Hepatic stellate cell (primary cell): ENCODE measurements at places on chromosomes 5 and 9.

- no peak for DNase-seq
Observed at GRCh38 chr9:84439250-84439649, 98.7 kb upstream of the SLC28A3 start.

DNA sequence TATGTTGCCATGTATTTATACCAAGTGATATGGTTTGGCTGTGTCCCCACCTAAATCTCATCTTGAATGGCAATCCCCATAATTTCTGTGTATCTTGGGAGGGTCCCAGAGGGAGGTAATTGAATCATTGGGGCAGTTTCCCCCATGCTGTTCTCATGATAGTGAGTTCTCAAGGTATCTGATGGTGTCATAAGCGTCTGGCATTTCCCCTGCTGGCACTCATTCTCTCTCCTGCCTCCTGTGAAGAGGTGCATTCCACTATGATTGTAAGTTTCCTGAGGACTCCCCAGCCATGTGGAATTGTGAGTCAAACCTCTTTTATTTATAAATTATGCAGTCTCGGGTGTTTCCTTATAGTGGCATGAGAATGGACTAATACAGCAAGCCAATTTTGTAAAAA, 140.8 kb upstream of the ADAMTSL1 start:
- no peak for DNase-seq

GRCh38 chr5:172127581-172127980, 60.4 kb downstream of the STK10 start:
- DNase-seq, result no peak

- DNase-seq, result no peak
Observed at GRCh38 chr9:87567001-87567400, 69.3 kb downstream of the DAPK1 start.

GRCh38 chr5:169265888-169266287, 35.1 kb downstream of the SLIT3 start:
- no peak for DNase-seq

GRCh38 chr5:166401391-166401790, 1890.1 kb upstream of the WWC1 start:
- DNase-seq, result no peak

DNA sequence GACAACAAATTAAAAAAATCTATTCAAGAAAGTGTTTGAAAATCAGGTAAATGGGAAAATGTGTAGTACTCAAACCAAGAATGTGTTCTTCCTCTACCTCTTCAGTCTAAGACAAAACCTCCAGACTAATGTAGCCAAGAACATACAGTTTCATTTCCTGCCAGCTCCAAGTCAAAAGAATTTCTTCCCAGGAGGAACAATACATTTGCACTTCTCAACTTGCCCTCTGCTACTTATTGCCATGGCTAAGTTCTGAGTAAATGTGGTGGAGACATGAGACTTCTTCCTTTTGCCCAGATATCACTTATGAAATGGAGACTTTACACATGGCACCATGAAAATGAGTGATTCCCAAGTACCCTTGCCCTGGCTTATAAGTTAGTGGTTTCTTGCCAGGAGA, 2112.2 kb upstream of the C9orf72 start:
- no peak for DNase-seq

- DNase-seq, result no peak
Observed at GRCh38 chr9:83266331-83266665, 203.4 kb upstream of the RASEF start.

DNA sequence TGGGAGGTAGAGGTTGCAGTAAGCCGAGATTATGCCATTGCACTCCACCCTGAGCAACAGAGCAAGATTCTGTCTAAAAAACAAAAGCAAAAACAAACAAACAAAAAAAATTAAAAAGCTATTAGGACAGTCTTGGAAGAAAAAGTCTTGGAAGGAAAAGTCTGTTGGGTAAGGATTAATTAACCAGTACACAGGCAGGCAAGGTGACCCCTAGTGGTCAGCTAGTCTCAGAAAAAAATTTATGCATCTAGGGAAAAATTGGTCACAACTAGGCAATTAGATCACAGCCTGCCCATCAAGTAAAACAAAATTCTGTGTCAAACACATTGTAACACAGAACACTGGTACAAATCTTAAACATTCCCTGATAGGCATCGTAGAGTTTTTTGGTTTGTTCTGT, 6.7 kb upstream of the ANKRD18B start:
- DNase-seq, result peak; percentile 35

GRCh38 chr5:72651109-72651508, 143.9 kb upstream of the ZNF366 start:
- DNase-seq, result no peak

DNA sequence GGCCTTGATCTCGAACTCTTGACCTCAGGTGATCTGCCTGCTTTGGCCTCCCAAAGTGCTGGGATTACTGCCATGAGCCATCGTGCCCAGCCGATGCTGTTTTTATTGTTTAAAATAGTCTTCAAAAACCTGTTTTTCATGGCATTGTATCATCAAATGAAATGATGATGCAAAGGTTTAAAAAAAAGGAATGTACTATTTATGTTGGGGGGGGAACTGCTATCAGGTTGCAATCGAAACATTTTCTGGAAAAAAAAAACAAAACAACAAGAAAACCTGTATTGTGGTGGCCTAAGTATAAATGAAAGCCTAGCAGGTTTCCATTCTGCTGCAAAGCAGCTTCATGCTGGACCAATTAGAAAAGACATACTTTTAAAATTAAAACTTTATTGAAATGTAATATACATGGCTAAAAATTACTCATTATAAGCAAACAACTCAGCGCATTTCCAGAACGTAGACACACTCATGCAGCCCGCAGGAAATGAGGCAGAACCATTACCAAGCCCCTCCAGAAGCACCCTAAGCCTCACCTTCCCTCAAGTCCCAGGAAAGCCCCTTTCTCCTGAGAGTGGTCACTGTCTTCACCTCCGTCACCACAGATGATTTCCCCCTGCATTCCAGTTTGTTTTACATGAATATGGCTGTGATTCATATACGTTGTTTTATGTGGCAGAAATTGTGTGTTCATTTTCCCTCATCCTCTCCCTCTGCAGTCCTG, 19.0 kb downstream of the GPR107 start:
- peak; percentile 17 for DNase-seq

DNA sequence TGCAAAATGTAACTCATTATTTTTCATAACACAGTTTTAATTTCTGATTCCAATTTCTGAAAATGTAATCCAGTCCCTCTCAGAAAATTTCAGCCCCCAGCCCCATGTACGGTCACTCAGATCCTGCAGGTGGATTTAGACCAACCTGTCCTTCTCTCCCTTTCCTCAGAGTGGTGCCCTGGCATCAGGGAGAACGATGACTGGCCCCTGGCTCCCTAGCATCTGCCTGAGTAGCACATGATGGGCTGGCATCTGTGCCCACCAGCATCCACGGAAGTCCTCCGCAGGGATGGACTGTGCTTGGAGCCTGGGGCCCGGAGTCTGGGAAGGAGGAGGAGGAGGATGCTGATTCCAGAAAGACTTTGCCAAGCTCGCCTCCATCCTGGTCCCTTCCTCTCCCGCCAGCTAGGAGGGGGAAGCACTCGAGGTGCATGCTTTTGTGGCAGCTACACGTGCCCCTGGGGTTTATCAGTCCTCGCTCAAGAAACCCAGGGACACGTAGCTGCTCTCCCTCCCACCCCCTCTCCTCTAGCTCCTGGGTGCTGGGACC, 54.4 kb upstream of the RUFY1 start:
- DNase-seq, result no peak

DNA sequence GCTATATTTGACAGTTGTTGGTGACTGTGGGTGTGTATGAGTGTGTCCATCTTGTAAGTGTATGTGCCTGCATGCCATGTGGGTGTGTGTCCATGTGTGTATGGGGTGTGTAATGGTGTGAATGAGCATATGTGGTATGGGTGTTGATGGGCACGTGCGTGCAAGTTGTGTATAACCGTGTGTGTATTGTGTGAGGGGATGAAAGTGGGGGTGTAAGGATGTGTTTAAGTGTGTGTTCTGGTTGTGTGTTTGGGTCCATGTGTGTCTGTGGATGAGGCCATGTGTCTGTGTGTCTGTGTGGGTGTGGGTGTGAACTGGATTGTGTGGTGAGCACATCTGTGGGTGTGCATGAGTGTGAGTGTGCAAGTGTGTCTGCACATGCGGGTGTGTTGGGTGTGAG, 5.9 kb upstream of the FAM78A start:
- DNase-seq, result no peak
